CD4-positive, alpha-beta T cell treated with Interleukin-15 for 1 hour (primary cell): ENCODE measurements at places on chromosomes 5 and 9.

DNA sequence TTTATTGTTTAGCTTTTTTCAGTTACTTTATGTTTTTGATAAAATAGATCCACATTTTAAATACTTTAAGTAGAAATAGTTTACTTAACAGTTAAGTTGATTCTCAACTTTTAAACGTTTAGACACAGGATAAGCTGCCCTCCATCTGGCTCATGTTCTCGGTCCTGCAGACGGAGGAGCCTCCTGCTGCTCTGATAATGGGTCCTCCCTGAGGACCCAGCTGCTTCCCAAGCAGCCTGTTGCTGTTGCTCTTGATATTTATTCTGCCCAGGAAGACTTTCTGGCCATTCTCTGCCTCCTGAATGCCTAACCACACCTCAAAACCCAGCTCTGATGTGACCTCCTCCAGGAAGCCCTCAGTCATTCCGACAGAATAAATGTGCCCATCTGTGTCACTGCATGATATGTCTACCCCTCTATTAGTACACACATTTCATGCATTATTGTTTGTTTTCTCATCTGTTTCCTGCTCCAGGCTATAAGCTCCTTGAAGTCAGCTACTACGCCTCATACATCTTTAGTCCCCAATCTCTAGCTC lies 267.2 kb upstream of the MSX2 start:
- DNase-seq = no peak

DNA sequence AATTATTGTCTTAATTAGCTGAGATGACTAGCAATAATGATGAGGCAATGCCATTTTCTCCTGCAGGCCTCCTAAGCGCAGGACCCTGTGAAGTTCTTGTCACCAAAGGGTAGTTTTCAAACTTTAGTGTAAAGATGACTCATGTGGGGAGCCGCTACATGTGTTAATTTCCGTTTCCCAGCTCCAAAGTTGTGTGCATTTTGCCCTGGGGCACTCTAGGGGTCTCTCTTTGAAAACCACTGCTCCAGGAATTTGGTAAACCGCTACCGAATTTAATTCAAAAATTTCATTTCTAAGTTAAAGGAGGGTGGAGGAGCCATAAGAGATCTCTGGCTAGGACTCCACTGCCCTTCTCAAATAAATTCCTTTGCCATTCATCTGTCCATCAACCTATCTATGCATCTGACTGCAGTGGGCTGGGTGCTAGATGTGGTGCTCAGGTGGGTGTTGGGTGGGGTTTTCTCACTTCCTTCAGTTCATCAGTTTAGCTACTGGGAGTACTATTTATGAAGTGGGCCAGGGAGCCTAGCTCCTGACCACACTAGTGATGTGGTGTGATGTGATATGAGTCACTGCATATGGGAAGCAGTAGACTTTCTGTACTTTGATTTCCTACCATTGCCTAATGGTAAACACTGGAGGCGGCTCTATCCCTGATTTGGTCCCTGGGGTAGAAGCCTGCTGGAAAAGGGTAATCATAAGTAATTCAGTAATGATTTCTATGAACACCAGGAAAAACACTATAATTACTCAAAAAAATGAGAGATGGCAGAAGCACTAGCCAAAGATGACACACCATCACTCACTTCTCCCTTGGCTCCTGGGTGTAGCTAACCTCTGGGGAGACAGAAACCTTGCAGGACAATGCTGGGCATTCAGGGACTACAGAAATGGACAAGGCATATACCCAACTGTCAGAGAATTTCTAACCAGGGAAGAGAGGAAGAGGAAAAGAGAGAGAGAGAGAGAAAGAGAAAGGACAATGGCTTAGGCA lies 4.0 kb upstream of the ZSWIM6 start:
- no peak for DNase-seq

GRCh38 chr5:169051351-169051750 lies 249.6 kb downstream of the SLIT3 start:
- no peak for DNase-seq

DNA sequence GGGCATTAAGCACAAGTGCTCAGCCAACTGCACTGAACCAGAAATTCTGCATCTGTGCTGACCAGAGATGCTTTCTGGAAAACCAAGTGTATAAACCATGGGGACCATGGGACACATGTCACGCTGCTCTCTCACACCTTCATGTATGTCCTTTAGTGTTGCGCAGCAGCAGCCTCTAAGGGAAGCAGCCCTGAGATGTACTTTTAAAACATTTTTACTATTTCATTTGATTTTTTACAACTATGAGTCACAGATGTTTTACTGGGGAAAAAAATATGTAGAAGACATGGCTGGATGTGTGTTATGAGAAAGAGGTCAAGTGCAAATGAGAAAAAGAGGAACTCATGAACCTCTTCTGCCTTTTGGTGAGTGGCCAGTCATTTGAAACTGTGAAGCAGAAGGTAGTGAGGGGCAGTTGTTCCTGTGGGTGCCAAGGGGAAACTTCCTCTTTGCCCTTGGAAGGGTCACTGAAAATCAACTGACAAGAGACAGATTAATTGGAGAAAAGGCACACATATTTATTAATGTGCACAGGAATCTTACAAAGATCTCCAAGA lies 31.4 kb upstream of the SYK start:
- DNase-seq = peak; percentile 38

- peak; percentile 89 for DNase-seq
Measured at GRCh38 chr5:42992088-42992879, 47.8 kb downstream of the ANXA2R start.

- DNase-seq = no peak
Measured at GRCh38 chr5:159969966-159970365, 39.0 kb upstream of the TTC1 start.

DNA sequence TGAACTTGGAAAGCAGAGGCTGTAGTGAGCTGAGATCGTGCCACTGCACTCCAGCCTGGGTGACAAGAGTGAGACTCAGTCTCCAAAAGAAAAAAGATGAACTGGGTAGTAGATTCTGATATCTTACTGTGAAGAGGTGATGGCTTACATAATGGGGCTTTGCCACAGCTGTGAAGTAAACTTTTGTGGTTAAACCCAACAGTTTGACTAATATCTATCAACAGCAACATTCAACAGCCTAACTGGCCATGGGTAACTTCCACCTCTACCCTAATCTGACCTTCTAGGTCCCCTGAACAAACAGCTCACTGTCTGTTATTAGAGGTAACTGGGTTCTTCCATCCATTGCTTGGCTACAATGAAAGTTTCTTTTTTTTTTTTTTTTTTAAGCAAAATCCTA lies 52.1 kb downstream of the TLE1 start:
- no peak for DNase-seq

- DNase-seq = no peak
Measured at GRCh38 chr9:138021251-138022056, 143.9 kb downstream of the CACNA1B start.

GRCh38 chr5:13307480-13307879 lies 637.0 kb downstream of the DNAH5 start:
- DNase-seq = no peak

DNA sequence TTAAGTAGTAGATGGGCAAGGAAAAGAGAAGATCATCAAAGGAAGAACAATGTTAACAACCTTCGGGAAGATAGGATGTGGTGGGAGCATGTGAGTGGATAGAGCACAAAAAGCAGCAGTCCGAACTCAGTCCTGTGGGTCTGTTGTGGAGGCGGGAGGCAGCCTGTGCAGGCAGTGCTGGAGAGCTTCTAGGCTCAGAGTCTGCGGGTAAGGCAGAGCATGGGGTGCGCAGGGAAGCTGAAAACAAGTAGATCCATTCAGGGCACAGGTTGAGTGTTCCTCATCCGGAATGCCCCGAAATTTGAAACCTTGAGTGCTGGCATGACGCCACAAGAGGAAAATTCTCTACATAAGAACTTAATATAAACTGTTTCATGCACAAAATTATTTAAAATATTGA lies 84.9 kb downstream of the PPIC start:
- DNase-seq = no peak

DNA sequence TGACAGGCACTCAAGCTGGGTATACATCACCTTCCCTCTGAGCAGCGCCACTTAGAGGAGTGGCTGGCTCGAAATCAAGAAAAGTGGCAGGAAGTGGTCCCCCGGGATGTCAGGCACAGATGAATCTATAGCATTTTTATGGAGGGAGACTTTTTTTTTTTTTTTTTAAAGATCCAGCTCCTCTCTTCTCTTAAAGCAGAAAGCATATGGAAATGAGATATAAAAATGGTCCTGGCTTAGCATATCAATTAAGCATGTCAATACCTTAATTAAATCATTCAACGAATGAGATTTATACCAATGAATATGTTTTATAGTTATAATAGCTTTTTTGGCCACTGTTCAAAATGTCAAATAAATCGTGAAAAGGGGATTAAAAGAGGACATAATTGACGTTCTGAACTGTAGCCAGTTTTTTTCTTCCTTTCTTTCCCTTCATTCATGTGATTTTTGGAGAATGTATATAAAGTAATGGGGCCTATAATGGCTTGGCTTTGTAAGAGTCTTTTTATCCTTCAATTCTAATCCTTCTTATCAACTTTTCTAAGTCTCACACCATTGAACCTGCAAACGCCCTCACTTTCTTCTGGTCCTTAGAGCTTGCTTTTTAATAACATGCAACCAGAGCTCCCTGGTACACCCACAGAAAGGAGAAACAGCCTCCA lies 319.2 kb upstream of the PANK3 start:
- DNase-seq = no peak

GRCh38 chr5:53895091-53895683 lies 334.7 kb downstream of the NDUFS4 start:
- DNase-seq = no peak

GRCh38 chr5:52754051-52754450 lies 33.7 kb upstream of the ITGA1 start:
- no peak for DNase-seq

- no peak for DNase-seq
Measured at GRCh38 chr5:94503677-94504076, 114.7 kb downstream of the KIAA0825 start.

DNA sequence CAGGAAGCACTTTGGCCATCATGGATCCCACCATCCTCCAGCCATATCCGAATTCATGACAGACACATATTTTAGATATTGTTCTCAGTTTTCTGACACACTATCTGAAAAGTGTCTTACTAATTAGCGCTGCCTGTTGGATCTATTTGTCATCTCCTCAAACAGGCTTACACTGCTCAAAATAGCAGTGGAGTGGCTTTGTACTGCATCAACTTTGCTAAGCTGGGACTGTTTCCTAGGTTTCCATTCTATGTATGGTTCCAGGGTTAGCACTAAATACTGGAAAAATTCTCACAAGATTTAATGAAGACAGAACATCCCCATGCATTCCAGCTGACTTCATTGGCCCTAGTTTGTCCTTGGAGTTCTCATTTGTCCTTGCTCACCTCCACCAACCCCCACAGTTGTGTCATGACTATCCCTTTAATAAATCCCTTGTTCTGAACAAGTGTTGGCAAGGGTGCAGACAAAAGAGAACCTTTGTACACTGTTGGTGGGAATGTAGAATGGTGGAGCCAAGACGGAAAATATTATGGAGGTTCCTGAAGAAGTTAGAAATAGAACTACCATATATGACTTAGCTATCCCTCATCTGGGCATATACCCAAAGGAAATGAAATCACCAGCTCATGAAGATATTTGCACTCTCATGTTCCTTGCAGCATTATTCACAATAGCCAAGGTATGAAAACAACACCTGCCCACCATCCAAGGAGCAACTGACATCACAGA lies 136.5 kb upstream of the RAI14 start:
- no peak for DNase-seq

DNA sequence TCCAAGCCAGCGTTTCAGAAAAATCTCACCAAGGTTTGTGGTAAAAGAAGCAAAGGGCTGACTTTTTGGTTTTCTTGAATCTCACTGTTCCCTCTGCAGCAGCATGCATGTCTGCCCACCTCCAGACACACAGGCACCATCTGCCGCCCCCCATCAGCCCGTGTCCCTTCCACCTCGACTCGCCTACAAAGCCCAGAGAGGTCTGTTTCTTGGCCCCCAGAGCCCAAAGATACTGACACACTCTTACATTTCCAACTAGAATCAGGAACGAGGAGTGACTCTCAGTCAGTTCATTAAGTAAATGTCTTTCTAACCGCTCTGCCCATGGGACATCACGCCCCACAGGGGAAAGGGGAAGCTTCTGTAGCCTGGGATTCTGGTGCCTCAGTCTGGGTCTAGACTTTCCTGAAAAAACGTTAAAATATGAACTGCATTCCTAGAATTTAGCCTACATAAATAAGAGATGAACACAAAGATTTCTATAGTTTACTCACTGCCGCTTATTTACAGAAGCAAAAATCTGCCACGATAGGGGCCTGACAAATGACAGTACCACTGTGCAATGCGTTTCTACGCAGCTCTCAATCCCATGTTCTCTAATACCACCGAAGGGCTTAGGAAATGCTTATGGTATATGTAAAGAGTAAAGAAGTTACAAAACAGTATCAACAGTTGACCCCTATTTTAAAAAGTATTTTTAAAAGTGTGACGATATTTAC lies 4.1 kb downstream of the IL4 start:
- no peak for DNase-seq

- DNase-seq = no peak
Measured at GRCh38 chr9:110707419-110707818, 38.8 kb downstream of the MUSK start.

DNA sequence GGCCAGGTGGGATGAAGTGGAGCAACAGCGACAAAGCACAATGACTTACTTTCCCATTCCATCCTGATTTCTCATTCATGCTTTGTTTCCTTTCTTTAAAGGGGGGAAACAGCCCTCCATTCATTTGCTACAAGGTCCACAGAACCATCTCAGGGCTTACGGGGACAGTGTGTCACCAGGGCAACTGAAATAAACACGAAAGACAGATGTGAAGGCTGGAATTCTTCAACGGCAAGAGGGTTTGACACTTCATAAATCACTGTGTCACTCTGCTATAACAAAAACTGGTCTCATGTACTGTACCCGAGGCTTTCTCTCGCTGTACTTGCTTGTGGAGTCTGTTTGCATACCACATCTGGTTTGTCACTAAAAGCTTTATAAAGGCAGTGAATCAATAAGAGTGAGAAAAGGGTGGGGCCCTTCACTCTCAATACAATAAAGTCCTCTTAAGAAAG lies 150.8 kb downstream of the EFNA5 start:
- no peak for DNase-seq

DNA sequence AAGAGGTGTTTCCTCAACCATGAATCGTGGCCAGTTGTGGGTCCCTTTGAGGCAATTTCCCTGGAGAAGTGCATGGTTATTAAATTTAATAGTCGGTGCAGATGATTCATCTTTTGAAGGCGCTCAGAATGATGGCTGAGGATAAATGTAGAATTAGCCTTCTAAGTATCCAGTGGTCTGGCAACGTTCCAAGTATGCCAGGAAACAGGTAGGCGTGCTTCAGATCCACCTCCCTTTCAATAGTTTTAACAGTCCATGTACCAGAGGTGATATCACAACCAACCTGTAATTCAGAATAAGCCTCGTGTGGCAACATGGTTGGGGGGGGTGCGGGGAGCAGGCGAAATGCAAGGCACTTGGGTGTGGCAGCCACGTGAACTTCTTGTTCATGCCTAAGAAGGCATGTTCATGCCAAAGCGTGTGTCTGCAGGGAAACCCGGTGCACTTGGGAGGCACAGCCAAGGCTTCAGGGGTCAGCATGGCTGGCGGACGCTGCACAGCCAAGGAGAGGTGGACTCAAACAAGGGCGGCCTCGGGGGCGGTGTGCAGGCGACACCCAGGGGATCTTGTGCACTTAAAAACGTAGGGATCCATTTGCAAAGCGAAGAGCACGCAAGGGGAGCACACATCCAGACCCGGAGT lies 5.2 kb upstream of the NKD2 start:
- peak; percentile 15 for DNase-seq

- DNase-seq = no peak
Measured at GRCh38 chr5:146040527-146040926, 64.8 kb downstream of the PLAC8L1 start.

- peak; percentile 84 for DNase-seq
Measured at GRCh38 chr9:93116072-93116961, 17.7 kb downstream of the NINJ1 start.

- DNase-seq = no peak
Measured at GRCh38 chr5:138354387-138354786, 1.9 kb downstream of the KDM3B start.
